A549 treated with DMSO at 1 μM for 4 hours (cell line): ENCODE measurements at places on chromosomes 4 and X. TPM values are rescaled to one million over a fixed set of nuclear protein-coding genes. Genes with fewer than 3 reads are reported as not detected.

DCK gene
- total RNA-seq: 16.8 to 26.3 TPM (median 21.9 TPM) in 5 replicates

TBL1X gene
- 12.9 to 16.2 TPM (median 14.4 TPM) in 5 replicates for total RNA-seq

FAM9B gene
- not detected in 5 replicates for total RNA-seq

SH3D19 gene
- 27.0 to 36.5 TPM (median 28.1 TPM) in 5 replicates for total RNA-seq

GSPT2 gene
- 8.3 to 9.7 TPM (median 9.3 TPM) in 5 replicates for total RNA-seq

SERTM2 gene
- total RNA-seq: not detected in 5 replicates

PCSK1N gene
- 12.5 to 45.5 TPM (median 39.5 TPM) in 5 replicates for total RNA-seq

YIPF7 gene
- not detected in 5 replicates for total RNA-seq

FRMPD4 gene
- 0.04 to 0.11 TPM (median 0.08 TPM) in 5 replicates for total RNA-seq

TACR3 gene
- not detected in 5 replicates for total RNA-seq

MYL5 gene
- total RNA-seq: 7.6 to 12.9 TPM (median 10.1 TPM) in 5 replicates

UCP1 gene
- 0.06 to 0.08 TPM in 2 of 5 replicates, not detected in the others for total RNA-seq

HOPX gene
- not detected in 5 replicates for total RNA-seq

PHKA1 gene
- 16.8 to 22.8 TPM (median 21.6 TPM) in 5 replicates for total RNA-seq

TMPRSS11B gene
- 0.04 TPM in 1 of 5 replicates, not detected in the others for total RNA-seq

SSX4B gene
- total RNA-seq: not detected in 5 replicates

CACNA1F gene
- not detected in 5 replicates for total RNA-seq

TXK gene
- total RNA-seq: 0.11 to 0.28 TPM (median 0.25 TPM) in 5 replicates

ARMCX5 gene
- 8.6 to 18.3 TPM (median 11.6 TPM) in 5 replicates for total RNA-seq

MAGEA12 gene
- 0.15 to 0.24 TPM (median 0.17 TPM) in 5 replicates for total RNA-seq

GAGE12H gene
- total RNA-seq: not detected in 5 replicates

LNX1 gene
- 0.03 to 0.09 TPM (median 0.04 TPM) in 4 of 5 replicates, not detected in the other for total RNA-seq

ALPK1 gene
- 1.6 to 2.8 TPM (median 2.2 TPM) in 5 replicates for total RNA-seq

ZNF157 gene
- total RNA-seq: 0.03 TPM in 1 of 5 replicates, not detected in the others

MAP7D2 gene
- total RNA-seq: 5.3 to 7.1 TPM (median 5.7 TPM) in 5 replicates

DCAF4L1 gene
- 0.09 to 0.24 TPM (median 0.11 TPM) in 5 replicates for total RNA-seq

DGKK gene
- total RNA-seq: not detected in 5 replicates

HDX gene
- total RNA-seq: 1.8 to 3.7 TPM (median 2.4 TPM) in 5 replicates

AGTR2 gene
- not detected in 5 replicates for total RNA-seq

CHST7 gene
- 11.7 to 18.5 TPM (median 16.7 TPM) in 5 replicates for total RNA-seq

CCDC160 gene
- 0.06 to 0.14 TPM in 2 of 5 replicates, not detected in the others for total RNA-seq

AMOT gene
- 0.01 to 0.05 TPM (median 0.01 TPM) in 3 of 5 replicates, not detected in the others for total RNA-seq

CXCL1 gene
- total RNA-seq: 13.1 to 17.1 TPM (median 15.9 TPM) in 5 replicates
